Effector CD8-positive, alpha-beta T cell (primary cell): ENCODE measurements at places on chromosomes 7 and 10.

GRCh38 chr7:92246360-92247101 is 757 bp downstream of the ANKIB1 start:
- DNase-seq: peak; percentile 36

GRCh38 chr7:14542624-14543023 is 359.9 kb downstream of the DGKB start:
- DNase-seq: no peak

- no peak for DNase-seq
These were observed 41.4 kb downstream of the STAM start for GRCh38 chr10:17685233-17685840.

DNA sequence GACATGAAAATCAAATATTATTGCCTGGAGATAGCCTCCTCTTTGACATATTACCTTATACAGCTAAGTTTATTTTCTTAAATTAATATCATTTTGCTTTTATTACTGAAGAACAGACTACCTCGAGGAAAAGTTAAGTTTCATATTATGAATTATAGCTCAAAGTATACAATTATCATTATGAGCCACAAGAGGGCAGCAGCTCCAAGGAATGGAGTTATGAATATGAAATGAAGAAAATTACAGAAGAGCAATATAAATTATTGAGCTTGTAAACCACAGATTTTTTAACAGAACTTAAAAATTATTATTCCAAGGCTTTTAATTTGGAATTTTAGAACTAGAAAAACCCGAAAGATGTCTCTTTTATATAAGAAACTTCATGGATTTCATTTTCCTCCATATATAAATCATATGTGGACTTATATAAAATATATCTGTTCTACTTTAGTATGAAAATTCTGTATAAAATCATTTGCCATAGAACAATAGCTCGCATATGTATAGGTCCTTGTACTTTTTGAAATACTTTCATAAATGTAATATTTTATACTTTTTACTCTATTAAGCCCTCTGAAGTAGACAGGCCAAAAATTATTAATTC is 40.1 kb downstream of the IQUB start:
- DNase-seq: peak; percentile 2

- DNase-seq: no peak
These were observed 21.3 kb downstream of the GRM8 start for GRCh38 chr7:127231415-127231814.

DNA sequence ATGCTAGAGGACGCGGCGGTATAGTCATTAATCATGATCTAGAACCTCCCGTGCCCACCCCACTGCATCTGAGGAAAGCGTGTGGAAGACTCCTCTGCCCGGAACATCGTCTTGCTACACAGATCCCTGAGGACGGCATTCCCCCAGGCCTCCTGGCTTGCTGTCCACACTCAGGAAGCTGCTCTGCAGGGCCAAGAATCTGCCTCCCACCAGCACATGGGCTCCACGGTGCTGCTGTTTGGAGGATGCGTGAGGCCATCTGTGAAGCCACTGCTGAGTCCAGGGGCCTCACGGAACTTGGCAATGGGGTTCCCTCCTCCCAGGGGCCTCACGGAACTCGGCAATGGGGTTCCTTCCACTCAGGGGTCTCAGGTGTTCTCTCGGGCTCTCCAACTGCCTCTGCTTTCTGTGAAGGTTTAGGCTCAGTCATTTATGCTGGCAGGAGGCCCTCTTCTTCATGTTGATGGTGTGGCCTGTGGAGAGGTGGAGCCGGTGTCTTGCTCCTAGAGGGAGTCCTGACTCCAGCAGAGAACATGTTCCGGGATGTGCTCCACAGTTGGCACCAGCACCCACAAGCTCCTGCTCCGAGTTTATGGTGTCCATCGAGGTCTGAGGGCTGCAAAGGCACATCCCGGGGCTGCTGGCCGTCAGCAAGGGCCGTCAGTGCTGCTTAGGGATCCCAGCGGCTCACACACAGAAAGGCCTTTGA is 273.3 kb downstream of the DNAJB6 start:
- DNase-seq: no peak

DNA sequence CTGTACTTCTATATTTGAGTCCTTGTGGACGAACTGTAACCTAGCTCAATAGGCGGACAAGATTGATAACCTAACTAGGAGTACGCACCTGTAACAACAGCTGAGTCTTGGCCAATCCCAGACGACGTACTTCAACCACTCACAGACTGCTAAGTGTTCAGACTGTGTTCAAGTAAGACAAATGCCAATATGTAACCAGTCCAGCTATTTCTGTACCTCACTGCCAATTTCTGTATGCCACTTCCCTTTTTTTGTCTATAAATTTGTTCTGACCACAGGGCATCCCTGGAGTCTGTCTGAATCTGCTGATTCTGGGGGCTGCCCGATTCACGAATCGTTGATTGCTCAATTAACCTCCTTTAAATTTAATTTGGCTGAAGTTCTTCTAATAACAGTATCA is 32.2 kb downstream of the HACD1 start:
- no peak for DNase-seq

DNA sequence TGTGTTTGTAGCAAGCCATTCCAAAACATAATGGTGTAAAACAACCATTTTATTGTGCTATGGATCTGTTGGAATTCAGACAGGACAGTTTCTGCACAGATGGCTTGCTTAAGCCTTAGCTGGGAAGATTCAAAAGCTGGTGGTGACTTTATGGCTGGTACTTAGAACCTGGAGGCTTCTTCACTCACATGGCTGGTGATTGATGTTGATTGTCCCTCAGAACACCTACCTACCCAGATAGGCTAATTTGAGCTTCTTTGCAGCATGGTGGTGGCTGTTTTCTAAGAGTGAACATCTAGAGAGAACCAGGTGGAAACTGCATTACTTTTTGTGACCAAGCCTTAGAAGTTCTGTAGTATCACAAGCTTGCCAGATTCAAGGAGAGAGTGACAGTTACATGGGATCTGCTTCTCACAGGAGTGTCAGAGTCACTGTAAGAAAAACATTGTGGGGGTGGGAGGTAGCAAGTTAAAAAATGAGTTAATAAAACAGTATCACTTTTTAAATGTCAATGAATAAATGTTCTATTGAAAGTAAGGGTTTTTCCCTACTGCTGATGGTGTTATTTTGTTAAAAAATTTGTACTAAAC is 7.1 kb downstream of the R3HCC1L start:
- no peak for DNase-seq

DNA sequence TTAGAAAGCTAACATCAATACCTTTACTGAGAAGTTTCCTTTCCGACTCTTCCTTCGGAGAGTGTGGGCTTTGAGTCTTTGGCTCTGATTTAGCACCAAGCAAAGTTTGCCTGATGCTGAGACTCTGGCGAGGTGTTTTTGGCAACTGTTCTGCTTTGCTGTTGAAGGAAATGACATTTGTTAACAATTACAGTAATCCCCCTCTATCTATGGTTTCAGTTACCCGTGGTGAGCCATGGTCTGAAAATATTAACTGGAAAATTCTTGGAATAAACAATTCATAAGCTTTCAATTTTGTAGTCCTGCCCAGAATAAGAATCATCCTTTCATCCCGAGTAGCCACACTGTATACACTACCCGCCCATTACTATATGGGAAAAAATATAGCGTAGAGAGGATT is 126.3 kb downstream of the ARHGAP21 start:
- no peak for DNase-seq

DNA sequence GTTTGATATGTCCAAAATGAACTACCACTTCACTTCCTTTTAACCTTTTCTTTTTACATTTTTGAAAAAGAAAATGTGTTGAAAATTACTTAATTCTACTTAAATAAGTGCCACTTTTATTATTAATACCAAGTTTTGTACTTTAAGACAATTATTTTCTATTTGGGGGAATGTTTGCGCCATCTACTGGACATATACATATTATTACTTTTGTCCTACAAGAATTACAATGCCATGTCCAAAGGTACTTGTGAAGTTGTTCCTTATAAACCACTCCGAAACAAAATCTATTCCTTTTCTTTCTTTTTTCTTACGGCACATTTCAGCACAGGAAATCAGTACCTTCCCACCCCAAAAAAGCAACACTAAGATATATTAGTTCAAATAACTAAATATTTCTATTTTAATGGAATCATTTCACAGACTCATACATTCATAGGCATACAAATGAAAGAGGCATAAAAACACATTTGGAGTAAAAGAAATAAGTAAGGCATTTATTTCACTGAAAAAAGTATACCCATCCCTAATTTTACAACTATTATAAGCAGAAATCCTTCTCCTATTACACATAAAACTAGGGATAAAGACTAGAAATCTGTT is 169.9 kb downstream of the RNF133 start:
- DNase-seq: no peak

GRCh38 chr10:127989481-127990012 is 82.6 kb downstream of the PTPRE start:
- no peak for DNase-seq
